ENCODE measurements at places on chromosomes 2 and 18. TPM values are rescaled to one million over a fixed set of nuclear protein-coding genes. Genes with fewer than 3 reads are reported as not detected.

DNA sequence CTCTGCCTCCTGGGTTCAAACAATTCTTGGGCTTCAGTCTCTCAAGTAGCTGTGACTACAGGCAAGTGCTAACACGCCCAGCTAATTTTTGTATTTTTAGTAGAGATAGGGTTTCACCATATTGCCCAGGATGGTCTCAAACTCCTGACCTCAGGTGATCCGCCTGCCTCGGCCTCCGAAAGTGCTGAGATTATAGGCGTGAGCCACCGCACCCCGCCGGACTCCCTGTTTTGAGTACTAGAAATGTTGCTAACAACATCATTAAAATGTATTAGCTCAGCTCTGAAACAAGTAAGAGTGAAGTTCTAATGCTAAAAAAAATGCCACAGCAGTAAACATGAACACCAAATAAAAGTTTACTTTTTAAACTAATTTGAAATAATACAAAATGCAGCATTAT lies 937.7 kb downstream of the CPS1 start:
- DNase-seq: no peak

Gene LRATD1
- total RNA-seq: not detected

GRCh38 chr2:98607104-98607503 lies 1.2 kb downstream of the COA5 start:
- no peak for DNase-seq

Gene TEX44
- total RNA-seq: not detected

- no peak for DNase-seq
Observed at GRCh38 chr18:23532848-23533247, 29.5 kb downstream of the RMC1 start.

GRCh38 chr2:457262-457661 lies 169.4 kb upstream of the ALKAL2 start:
- DNase-seq: no peak

- no peak for DNase-seq
Observed at GRCh38 chr18:62554061-62554815, 31.4 kb downstream of the ZCCHC2 start.

GRCh38 chr2:47554311-47554905 lies 151.5 kb downstream of the MSH2 start:
- no peak for DNase-seq

GRCh38 chr2:224666951-224667553 lies 49.1 kb downstream of the CCDC195 start:
- no peak for DNase-seq

DNA sequence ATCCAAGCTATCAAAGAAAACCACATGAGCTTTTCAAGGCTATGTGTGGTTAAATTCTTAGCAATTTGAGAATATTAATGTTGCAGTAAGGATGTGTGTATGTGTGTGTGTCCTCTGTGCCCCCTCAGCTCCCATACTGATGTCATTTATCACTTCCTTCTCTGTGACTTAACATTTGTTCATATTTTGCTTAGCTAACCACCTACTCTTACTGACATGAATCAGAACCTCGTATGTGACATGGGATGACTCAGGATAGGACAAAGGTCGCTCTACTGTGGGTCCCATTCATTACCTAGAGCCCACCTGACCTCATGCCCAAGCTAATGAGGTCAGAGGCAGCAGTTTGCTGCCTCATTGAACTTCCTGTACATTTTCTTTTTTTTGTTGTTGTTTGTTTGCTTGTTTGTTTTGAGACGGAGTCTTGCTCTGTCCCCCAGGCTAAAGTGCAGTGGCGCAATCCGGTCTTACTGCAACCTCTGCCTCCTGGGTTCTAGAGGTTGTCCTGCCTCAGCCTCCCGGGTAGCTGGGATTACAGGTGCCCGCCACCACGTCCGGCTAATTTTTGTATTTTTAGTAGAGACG lies 36.3 kb downstream of the MOGAT1 start:
- DNase-seq: no peak

GRCh38 chr2:171253279-171253678 lies 92.6 kb upstream of the TLK1 start:
- DNase-seq: no peak

- no peak for DNase-seq
Observed at GRCh38 chr2:64792995-64793639, 139.4 kb upstream of the SERTAD2 start.

GRCh38 chr2:58911877-58912276 lies 670.8 kb upstream of the FANCL start:
- DNase-seq: no peak

Gene NMUR1
- 0.70 TPM for total RNA-seq

DNA sequence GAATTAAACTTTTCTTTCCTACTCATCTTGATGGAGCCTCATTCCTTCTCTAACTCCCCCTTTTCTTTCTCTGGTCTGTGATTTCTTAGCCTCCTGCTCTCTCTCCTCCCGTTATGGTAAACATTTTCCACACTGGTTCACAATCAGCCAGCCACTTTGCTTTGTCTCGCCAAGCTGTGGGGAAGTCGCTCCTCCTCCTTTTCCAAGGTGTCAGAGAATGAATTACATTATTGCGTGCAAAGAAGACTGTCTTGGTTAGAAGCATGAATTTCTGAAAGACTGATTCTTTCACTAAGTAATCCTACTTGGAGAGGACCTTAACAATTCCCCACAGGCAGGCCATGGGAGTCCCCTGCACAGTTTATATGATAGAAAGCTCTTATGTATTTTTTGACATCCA lies 46.1 kb downstream of the RASGRP3 start:
- no peak for DNase-seq

Gene BMPR2
- 15.1 TPM for total RNA-seq

DNA sequence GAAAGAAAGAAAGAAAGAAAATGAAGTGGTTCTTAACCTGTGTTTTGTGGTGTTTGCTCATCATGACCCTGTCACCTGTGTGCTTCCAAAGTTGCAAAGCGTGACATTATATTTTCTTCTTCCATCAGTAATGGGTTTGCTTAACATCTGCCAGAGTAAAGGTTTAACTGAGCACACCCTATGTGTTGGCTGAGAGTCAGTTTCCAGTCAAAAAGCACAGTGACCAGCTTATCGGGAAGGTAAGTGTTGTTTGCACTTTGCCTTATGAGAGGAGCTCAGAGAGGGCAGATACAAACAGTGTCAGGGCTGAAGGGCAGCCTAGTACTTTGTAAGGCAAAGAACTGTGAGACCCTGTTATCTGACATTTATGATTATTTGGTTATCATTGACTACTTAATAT lies 406.2 kb upstream of the CWC22 start:
- no peak for DNase-seq

All from T-cell (primary cell).